ENCODE measurements at places on chromosomes 1 and 21.

GRCh38 chr1:15418806-15419515 lies 9.3 kb downstream of the EFHD2 start:
- no peak for DNase-seq

- DNase-seq, result no peak
Observed at GRCh38 chr1:70220015-70220414, 1.2 kb upstream of the SRSF11 start.

DNA sequence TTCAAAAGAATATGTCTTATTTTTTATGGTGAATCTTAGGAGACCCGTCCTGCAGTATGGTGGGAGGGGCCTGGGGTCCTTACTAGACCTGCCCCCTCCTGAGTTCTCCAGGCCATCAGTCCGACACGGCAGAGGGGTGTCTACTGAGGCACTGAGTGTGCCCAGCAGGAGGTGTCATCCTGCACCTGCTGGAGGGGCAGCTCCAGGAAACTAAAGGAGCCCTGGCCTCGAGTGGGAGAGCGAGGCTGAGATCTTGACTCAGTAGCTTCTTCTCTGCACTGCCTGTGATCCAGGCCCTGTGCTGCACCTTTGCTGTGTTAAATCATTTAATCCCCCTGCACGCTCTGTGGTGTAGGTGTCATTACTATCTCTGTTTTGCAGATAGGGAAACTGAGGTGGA lies 587.7 kb downstream of the PTPRU start:
- DNase-seq, result no peak

- DNase-seq, result no peak
Observed at GRCh38 chr1:147389532-147390184, 147.2 kb downstream of the CHD1L start.

GRCh38 chr1:59499943-59500569 lies 203.2 kb downstream of the FGGY start:
- DNase-seq, result no peak

DNA sequence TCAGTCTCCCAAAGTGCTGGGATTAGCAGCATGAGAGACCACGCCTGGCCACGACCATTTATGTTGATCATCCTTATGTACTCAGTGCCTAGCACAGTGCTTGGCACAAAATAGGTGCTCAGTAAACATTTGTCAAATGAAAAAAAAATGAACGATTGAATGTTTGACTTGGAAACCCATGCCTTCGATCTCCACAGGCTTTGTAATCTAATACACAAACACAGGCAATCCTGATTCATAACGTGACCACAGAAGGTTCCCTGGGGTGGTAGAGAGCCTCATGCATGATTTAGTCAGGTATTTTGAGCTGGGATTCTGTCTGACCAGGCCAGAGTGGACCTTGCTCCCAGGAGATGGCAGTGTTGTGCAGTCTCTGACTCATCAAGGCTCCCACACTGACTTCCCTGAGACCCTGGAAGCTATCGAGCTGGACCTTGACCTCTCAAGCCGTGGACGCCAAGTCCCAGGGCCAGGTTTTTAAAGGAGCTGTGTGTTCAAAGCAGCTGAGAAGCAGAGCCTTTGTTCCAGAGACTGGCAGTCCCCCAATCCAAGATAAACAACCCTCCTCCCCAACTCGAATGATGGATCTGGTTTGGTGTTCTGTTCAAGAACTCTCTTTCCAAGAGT lies 81.1 kb downstream of the PGM1 start:
- DNase-seq, result peak; percentile 62

GRCh38 chr1:161200992-161201835 lies 953 bp upstream of the NDUFS2 start:
- DNase-seq, result no peak

- no peak for DNase-seq
Observed at GRCh38 chr1:5254975-5255374, 600.6 kb downstream of the AJAP1 start.

DNA sequence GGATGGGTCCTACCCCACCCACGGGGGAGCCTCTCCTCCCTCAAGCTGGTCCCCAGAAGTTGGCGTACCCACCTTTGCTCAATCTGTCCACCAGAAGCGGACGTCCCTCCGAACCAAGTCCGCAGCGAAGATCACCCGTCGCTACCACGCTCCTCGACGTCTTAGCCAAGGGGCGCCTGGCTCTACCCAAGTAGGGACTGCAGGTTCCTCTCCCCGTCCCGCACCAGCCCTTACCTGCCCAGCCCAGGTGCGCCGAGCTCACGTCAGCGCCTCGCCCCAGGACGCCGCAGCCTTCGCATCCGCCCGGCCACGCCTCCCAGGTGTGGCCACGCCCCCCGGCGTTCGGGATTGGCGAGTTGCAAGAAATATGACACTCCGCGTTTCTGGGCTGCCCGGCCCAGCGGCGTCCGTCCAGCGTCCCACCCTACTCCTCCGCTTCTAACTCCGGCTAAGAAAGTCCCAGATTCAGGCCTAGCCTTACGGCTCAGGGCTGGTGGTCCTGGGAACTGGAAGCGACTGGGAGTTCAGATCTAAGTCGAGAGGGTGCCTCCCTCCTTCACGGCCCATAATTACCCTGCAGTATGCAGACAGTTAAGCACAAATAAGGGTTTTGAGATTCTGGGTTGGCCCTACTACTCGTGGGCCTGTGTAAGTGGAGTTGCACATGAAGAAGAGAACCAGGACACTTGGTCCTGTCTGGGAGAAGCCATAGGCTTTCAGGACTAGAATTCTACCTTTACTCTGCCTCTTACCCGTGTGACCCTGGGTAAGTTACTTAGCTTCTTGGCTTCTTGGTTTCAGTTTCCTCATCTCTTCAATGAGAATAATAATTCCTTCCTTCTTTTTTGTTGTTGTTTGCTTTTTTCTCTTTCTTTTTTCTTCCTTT lies at the start of gene IRF6:
TSS of gene IRF6 (minus strand) at position 268 of the 886 bp plus-strand sequence. CDS start 4,729 bp downstream, outside the sequence.
- DNase-seq, result peak; percentile 43

DNA sequence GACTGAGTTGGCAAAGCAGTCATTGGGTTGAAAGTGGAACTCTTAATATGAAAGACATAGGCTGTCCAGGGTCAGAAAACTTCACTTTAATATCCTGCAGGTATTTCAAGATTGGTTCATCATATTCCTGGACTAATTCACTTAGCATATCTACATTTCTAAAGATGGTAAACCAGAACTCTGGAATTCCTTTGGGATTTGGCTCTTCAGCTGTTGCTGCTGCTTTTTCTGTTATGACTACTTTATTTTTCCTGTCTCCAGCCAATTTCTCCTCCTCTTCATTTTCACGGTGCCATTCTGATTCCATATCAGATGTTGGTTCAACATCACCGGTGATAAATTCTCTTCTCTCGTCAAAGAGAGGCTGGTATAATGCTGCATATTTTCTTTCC lies 37.4 kb downstream of the CD58 start:
- DNase-seq, result no peak

DNA sequence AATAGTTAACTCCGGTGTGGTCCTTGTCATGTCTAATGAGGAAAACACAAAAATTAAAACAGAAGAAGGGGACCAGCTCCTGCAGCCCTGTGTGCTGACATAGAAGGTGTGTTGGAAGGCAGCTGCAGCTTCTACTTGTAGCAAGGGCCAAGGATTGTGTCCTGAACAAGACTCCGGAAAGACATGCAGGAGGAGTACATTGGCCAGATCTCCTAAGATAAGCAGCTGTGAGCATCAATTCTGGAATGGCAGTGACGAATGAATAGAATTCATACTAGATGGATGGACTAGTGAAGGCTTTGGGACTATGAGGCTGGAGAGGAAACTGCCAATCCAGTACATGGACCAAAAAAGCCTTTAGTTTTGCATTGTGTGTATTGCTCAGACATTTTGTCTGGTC lies 19.3 kb downstream of the RPS6KA1 start:
- no peak for DNase-seq

- DNase-seq, result no peak
Observed at GRCh38 chr1:3069491-3070308, 697 bp downstream of the PRDM16 start.

DNA sequence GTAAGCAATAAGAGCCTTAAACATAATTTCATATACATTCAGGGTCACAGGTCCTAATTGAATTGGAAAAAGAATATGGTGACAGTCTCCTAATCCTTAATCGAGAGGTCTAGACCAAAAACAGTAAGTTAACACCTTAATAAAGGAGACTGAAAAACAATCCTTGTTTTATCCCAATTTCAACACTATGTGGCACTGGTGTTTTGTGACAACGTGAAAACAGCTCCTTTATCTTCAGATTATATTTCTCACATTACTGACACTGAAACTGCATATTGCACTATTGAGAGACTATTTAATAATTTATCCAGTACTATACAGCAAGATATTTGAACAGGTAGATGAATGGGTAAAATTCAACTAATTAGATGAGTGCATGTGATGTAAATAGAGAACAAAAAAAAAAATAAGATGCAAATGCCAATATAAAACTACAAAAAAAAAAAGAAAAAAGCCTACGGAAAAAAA lies 34.1 kb downstream of the TP53BP2 start:
- DNase-seq, result no peak

DNA sequence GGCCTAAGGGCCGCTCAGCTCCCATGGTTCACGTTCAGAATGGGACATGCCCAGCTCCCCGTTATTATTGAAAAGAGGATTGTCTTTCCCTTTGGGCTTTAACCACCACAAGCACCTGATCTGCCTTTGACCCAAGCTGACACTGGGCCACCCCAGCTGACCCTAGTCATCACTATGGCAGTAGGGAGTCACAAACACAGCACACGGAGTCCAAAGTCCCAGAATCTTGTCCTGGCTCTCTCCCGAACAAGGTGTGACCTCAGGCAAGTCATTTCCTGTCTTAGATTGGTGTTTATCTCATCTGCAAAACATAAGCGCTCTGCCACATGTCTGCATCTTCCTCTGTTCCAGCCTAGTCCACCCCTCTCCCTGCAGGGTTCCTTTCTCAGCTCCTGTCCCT lies 31.5 kb downstream of the IGFN1 start:
- no peak for DNase-seq

DNA sequence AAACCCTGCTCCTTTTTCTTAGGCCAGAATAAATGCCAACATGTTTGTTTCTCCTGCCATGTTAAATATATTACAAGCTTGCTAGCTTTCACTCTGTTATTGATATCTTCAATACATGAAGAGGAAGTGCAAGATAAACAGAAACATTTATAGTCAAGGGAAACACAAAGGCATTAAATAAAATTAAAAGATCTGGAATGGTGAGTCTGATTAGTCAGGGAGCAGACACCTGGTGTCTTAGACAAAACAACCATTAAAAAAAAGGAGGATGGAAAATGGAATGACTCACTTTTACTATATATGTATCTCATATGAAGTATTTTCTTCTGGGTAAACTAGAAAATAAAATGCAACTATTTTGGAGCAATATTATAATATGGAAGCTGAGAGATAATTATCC lies 123.3 kb downstream of the SMYD3 start:
- no peak for DNase-seq

DNA sequence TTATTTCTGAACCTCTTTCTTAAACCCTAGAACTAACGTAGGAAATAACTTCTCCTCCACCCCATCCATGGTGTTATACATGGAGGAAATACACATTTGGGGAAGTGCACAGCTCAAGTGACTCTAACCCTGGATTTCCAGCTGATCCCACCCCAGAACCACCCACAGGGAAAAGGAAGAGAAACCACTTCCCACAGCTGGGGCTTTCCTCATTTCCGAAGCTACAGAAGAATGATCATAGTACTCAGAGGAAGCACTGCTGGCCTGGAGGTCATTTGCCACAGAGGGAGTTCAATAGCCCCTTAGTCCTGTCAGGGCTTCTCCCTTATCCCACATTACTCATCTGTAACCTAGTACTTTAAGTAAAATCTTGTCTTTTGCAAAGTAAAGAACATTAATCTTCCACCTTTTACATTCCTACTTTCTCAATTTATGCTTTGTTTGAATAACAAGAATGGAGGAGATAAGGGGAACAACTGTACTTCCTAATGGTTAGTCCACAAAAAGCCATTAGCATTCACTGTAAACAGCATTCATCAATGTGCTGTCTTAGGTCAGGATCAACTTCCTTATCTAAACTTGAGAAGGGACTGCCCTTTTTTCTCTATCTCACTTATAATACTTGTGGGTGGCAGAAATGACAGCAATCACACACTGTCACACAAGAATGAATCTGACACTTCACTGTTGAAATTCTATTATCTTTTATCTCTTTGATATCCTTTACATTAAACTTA lies 63.0 kb upstream of the RGS1 start:
- DNase-seq, result no peak

DNA sequence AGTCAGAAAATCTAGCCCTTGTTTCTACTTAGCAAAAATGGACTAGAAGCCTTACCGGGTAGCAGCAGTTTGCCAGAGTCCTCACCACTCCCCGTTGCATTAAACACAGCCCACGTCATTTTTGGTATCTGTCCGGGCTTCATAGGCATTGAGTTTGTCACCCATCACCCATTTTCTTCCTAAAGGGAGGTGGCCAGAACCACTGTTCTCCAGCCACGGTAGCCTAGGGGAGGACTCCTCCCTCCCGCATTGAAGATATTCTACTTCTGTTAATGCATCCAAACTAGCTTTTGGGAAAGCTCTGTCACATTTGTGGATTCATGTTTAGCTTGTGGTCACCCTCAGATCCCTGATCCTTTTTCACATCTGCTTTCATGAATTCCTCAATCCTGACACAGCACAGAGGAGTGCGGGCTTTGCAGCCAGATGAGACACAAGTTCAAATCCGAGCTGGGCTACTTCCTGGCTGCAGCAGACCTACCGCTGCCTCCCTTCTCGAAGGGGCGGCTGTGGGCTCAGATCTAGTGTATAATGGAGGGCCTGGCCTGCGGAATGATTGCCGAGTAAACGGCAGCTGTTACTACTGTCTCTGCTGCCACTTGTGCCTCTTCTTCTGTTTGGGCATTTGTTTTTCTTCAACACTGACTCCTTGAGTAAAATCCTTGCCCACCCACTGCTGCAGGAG lies 63.2 kb upstream of the EFHD2 start:
- no peak for DNase-seq

GRCh38 chr1:27258598-27258997 lies 24.2 kb downstream of the WDTC1 start:
- DNase-seq, result no peak

Data from dorsolateral prefrontal cortex (tissue), 122 donors.